ENCODE measurements at places on chromosomes 4 and X.

DNA sequence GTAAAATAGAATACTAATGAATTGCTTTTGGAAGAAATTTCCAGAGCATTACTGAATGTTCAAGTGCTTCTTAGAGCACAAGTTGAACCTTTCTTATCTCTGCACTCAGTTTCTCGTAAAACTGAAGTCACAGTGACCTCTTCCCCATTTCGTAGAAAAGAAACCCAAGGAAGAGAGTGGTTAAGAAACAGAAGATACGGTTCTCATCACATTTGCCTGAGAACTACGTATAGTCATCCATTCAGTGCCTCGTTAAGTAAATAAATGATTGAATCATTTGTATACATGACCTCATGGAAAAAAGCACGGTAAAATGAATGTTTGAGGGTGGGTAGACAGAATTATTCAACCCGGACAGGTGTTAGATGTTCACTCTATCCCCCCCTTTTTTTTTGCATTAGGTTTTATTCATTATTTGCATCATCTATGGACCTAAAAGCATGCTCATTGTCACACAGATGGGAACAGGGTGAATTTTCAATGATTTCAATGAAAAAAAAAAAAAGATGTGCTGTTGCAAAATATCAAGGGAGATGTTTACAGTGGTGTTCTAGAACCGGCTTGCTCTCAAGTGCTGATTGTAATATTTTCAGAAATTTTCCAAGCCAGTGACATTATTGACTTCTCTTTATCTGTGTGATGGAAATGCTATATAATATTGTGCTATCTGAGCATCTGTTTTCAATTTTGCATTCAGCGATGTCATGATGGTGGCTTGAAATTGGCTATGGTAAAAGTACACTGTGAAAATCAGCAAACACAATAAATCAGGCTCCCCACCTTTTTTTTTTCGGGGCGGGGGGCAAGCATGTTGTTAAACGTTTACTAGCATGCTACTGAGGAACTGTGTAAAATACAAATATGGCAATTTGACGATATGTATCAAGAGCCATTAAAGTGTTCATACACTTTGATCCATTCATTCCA, 4.3 kb downstream of the RHOH start:
- no peak for DNase-seq

- DNase-seq = no peak
These were observed 32.8 kb upstream of the CFAP299 start for GRCh38 chr4:80302616-80303223.

DNA sequence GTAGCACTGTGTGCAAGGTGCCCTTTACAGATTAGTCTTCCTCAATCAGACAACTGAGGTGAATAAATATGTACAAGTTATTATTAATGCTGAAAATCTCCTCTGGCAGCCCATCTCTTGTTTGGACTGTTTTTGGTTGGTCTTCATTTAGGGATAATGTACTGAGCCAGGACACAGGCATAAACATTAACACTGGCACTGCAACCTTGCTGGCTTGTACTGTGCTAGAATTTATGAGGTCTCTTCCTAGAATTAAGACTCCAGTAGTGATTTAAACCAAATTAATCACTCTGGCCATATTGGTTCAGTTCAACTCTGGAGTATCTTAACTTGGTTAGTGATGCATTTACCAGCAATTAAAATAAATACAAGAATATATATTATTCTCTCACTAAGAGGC, 244.7 kb upstream of the GK2 start:
- DNase-seq = no peak

DNA sequence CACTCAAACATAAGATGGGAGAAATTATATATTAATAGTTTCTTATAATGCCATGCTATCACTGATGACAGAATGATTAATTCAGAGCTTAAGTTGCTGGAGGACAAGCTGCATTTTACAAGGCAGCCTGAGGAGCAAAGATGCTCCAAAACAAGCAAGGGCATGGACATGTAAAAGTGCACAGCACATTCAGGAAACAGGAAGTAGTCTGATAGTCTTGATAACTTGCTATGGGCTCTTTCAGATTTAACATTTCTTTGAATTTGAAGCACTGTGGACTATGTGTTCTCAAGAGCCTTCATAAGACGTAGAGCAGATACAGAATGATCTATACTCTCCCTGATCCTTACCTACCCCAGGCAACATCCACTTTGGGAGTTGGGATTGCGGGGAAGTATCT, 50.0 kb downstream of the AMMECR1 start:
- DNase-seq = no peak

- no peak for DNase-seq
These were observed 64.6 kb upstream of the SH3RF1 start for GRCh38 chr4:169335331-169335730.

- no peak for DNase-seq
These were observed 22.4 kb downstream of the AFF1 start for GRCh38 chr4:86957215-86957614.

DNA sequence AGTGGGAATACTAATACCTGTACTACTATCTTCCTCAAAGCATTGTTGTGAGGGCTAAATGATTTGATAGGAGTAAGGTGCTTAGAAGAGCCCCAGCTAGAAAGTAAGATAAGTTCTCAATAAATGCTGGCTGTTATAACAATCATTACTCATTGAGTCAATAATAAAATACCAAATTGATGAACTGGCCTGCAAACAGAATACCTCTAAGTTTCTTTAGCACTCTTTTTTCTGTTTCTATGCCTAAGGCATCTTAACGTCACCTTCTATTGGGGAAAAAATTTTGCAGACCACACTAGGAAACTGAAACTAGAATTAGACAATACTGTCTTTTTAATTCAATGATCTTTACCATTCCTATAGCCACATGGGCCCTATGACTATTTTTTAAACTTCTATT, 1.2 kb downstream of the CLTRN start:
- no peak for DNase-seq

- DNase-seq = no peak
These were observed 25.8 kb downstream of the CRMP1 start for GRCh38 chr4:5866841-5867813.

GRCh38 chrX:31717474-31717873, 645.6 kb upstream of the FTHL17 start:
- DNase-seq = no peak

GRCh38 chrX:24005028-24005427, 22.0 kb downstream of the KLHL15 start:
- no peak for DNase-seq

DNA sequence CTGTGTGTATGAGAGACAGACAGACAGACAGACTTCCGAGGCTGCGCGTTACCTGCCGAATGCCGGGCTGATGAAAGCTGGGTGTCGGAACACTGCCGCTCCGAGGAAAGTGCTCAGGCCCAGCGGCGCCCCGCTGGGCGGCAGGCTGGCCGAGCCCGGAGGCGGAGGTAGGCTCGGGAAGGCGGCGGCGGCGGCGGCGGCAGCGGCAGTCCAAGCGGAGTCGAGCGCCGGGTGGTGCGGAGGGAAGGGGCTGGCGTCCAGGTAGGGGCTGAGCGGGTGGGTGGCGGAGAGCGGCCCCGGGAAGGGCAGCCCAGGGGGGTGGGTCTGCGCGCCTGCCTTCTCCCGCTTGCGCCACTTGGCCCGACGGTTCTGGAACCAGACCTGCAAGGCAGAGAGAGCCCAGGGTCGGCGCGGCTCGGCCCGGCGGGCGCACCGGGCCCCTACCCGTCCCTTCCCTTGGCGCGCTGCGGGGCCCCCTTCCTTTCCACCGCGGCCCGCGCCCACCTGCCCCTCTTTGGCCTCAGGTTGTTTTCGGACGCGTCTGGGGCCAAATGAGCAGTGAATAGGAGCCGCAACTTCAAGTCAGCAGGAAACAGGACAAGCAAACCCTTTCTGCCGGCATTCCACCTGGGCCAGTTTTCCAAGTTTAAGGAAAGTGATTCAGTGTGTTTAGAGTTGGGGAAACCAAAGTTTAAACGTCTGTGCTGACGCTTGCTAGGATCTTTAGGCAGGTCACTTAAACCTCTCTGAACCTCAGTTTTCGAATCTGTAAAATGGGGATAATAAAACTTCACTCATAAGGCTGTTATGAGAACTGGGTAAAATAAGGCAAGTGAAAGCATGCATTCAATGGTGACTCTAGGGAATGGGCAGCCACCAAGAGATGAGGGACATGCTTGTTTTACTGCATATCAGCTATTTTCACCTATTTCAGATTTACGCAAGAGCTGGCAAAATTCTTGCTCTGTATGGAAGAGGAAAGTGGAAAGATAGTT, 8.4 kb downstream of the ARX start:
- DNase-seq = no peak

DNA sequence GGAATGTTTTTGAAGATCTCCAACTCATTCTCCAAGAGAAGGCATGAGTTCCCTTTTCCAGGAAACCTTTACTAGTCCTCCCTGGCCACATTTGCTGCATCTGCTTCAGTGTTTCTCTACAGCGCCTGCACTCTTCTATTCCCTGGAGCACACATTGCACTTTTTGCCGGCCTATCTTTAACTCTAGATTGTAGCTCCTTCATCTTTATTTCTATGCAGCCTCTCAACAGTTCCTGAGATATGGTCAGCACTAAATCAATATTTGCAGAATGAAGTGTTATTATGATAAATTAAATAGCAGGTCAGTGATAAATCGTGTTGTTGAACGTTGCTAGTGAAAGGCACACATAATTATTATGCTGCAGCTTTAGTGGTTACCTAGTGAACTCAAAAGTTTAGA, 88.3 kb downstream of the VCX3A start:
- DNase-seq = no peak

GRCh38 chrX:13654116-13654515, 1.2 kb downstream of the TCEANC start:
- no peak for DNase-seq

DNA sequence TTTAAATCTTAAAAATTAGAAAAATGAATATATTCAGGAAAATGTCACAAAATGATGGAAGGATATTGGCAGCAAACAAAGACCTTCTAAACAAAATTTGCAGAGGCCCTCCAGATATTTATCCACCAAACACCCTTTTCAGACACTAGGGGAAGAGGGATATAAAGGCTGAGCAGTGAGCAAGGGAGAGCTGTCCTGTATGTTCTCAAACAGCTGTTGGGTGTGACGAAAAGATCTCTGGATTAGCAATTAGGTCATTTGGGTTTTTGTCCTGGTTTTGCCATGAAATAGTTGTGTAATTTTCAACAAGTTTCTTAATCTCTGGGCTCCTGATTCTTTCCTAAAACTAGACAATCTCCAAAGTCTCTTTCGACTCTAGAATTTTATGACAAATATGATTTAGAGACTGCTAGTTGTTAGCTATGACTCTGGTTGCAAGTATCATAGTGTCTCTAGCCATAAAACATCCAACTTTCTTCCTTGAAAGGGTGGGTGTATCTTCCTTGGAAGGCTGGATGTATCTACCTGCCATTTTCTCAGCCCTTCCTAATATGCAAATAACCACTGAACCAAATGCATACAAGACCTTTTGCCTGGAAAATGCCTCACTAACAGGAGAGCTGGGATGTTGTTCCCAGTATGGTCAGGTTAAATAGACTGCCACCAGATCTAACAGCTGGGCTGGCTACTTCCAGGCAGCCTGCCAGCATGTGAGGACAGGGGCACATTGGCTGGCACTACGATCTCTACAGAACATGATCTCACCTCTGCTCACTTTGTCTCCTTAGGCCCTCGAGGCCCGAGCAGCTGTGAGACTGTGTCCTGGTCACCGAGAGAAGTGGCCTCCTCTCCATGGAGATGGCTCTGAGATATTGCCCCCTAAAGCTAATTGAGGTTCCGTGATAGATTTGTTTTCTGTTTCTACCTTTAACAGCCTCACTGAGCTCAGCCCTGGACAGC, 225.5 kb upstream of the JADE1 start:
- DNase-seq = no peak

DNA sequence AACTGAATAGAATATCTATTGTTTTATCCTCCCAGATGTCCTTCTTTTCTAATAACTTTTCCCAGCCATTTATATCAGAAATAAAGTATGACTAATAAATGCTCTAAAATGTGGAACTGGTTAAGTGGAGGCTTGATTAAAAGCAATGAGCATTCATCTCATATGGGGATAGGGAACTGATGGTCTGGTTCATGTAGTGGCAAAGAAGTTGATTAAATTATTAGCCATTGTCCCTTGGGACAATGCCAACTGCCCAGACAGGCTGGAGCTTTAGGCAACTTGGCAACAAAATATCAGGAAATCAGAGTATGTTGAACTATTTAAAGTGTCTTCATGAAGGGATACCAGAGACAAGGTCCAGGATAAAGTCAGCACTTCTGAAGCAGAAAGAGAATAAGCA, 24.2 kb downstream of the TRO start:
- DNase-seq = no peak

- no peak for DNase-seq
These were observed 43.9 kb downstream of the CC2D2A start for GRCh38 chr4:15513545-15513944.

DNA sequence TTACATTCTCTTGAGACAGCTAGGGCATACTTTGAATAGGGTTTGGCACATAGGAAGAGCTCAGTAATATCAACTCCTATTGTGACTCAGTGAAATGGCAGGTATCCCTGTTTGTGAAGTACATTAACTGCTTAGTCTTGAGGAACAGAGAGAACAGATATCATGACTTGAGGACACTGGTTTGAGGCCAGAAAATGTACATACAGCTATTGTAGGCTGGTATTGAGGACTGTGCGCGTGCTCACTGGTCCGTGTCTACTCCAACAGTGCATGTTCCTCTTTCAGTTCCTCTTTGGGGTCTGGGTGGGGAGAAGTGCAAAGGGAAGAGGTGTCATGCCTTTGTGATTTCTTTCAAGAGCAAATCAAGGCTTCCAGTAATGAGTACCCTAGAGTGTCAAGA, 34.6 kb upstream of the TBC1D9 start:
- no peak for DNase-seq

DNA sequence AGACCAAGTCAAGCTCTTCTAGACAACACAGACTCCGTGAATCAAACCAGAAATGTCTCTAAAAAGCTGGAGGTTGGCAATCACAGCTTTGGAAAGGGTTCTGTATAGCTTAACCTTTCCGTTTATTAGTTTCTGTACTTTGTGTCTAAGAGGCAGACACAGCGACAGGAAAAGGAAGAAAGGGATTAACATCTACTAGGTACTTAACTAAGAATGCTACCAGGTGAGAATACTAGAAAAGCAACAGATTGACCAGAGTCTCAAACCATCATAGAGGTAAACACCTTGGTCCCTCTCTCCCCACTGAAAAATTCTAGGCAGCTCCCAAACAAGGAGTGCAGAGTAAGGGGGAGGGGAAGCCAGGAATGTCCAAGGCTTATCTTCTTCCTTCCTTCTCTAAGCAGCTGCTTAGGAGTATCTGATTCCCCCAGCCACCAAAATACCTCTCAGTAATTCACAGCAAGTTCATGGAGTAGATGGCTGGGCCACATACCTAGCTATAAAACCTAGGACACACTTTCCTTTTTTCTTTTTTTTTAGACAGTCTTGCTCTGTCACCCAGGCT, 80.8 kb downstream of the APBB2 start:
- no peak for DNase-seq

- no peak for DNase-seq
These were observed 60.1 kb downstream of the TSC22D3 start for GRCh38 chrX:107715331-107716117.

DNA sequence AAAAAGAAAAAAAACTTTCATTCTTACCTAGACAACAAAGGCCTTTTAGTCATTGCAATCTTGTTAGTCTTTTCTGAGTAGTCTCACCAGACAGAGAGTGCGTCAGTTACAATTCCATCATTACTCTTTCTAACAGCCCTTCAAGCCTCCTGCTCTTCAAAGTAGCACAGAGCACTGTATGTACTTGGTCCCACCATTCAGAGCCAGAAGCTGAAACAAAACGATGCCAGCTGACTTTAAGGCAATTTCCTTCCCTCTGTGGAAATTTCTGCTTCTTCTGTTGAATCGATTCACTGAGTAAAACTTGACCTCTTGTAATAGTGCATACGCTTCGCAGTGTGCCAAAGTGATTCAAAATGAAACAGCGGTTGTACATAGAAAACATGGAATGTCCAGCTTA, 57.7 kb upstream of the TENM3 start:
- no peak for DNase-seq

- DNase-seq = no peak
These were observed 1026.4 kb upstream of the IGFBP7 start for GRCh38 chr4:58136604-58137003.
